Stimulated activated CD4-positive, alpha-beta T cell treated with anti-CD3 and anti-CD28 coated beads, Interleukin-15, amount 100 ng/mL, for 48 hours (primary cell): ENCODE measurements at places on chromosomes 2 and 18.

DNA sequence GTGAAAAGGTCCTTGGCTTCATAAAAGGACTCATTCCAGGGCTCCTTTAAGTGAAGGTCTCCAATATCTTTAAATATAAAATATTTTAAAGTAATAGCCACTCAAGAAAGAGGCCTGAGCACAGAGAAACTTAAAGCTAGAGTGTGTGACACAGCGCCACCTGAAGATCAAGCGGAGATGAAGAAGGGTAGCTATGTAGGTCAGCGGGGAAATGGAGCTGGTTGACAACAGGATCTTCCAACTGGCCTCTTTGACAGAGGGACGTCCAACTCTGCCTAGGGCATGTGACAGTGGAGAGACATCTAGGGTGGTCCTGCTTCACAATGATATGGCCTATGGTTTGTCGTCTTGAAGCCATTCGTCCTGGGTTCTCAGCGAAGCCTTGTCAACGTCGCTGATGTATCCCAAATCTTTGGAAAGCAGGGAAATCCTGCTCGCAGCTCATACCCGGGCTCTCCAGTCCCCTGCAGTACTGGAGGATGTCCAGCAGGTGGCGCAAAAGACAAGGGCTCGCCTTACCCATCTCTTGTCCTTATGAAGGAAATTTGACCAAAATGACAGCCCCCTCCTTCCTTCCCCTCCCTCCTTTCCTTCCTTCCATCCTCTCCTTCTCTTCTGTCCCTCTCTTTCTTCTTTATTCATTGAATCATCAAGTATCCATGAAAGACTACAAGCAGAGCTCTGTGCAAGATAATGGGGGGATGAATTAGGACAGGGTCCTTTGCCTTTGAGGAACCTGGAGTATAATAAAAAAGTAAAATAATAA is 59.6 kb downstream of the LONRF2 start:
- peak; percentile 22 for DNase-seq

DNA sequence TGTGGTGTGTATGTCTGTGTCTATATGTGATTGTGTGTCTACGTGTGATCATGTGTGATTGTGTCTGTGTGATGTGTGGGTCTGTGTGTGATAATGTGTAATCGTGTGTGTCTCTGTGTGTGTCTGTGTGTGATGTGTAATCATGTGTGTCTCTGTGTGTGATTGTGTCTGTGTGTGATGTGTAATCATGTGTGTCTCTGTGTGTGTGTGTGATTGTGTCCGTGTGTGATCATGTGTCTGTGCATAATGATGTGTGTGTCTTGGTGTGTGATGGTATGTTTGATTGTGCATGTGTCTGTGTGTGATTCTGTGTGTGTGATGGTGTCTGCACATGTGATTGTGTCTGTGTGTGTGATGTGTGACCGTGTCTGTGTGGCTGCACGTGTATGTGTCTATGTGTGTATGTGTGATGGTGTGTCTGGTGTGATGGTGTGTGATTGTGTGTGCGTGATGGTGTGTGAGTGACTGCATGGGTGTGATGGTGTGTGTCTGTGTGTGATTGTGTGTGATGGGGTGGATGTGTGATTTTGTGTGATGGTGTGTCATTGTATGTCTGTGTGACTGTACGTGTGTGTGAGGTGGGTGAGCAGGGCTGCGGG is 78.9 kb downstream of the RTP5 start:
- DNase-seq = no peak

DNA sequence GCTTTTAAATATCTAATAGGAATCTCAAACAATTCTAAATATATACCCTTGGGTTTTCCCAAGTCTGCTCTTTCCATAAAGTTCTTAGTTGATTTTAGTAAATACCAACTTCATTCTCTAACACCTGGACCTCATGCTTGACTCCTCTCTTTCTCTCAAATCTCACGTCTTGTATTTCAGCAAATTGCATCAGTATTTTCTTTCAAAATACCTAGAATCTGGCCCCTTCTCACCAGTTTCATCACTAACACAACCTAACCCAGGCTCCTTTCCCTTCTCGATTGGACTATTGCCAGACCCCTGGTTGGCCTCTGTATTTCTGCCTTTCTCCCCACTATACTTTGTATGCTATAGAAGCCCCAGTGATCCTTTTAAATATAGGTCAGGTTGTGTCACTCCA is 23.0 kb upstream of the FAM171B start:
- DNase-seq = no peak

- peak; percentile 56 for DNase-seq
Measured at GRCh38 chr2:134252092-134252750, 1.7 kb upstream of the MGAT5 start.

GRCh38 chr2:192127434-192127833 is 67.3 kb downstream of the TMEFF2 start:
- DNase-seq = no peak

GRCh38 chr18:63603772-63604171 is 16.6 kb downstream of the SERPINB13 start:
- DNase-seq = no peak

GRCh38 chr2:120012363-120012762 is 514 bp upstream of the EPB41L5 start:
- no peak for DNase-seq

- no peak for DNase-seq
Measured at GRCh38 chr2:33292981-33293595, 183.4 kb upstream of the RASGRP3 start.

GRCh38 chr2:182375862-182376261 is 51.0 kb downstream of the PDE1A start:
- no peak for DNase-seq

GRCh38 chr18:77677536-77677935 is 427.9 kb downstream of the GALR1 start:
- DNase-seq = no peak

DNA sequence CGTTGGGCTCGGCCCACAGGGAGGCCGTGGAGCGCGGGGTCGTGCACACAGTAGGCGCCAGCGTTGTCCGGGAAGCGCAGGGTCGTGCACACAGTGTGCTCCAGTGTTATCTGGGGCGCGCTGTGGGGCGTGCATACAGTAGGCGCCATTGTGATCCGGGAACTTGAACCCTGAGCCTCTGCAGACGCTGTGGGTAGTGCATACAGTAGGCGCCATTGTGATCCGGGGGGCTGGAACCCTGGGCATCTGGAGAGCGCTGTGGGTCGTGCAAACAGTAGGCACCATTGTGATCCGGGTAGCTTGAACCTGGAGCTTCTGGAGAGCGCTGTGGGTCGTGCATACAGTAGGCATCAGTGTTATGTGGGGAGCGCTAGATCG is 793 bp downstream of the ZNF236 start:
- DNase-seq = no peak

GRCh38 chr2:207216457-207216856 is 50.7 kb upstream of the KLF7 start:
- no peak for DNase-seq

DNA sequence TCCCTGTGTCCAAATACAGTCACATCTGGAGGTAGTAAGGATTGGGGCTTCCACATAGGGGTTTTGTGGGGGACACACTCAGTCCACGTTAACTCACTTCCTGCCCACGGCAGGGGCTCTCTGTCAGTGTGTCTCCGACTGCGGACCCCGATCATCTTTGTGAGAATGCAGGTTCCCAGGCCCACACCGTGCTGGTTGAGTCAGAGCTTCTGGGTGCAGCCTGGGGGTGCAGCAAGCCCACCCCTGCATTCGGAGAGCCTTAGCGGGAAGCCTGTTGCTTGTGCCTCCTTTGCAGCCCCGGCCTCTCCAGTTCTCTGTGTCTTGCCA is 28.0 kb downstream of the HPCAL1 start:
- DNase-seq = no peak

DNA sequence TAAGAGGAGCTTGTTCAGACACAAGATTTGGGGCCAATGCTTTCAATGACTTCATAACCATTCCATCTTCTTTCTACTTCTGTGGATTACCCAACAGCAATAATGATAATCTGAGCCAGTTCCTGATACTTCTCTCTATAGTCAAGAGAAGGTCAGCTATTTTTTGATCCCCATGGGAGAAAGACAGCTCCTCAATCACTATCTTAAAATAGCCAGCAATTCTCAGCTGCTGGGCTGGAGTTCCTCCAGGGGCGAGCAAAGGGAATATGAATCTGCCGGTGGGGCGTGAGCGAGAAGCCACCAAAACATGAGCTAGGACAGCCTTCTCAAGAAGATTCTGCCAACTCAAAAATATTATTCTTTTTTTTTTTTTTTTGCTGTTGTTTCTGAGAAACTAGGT is at the start of gene TMEM182:
TMEM182 (plus strand) TSS at position 269 of the 400 bp plus-strand sequence. CDS start 187 bp downstream, outside the sequence.
- no peak for DNase-seq

DNA sequence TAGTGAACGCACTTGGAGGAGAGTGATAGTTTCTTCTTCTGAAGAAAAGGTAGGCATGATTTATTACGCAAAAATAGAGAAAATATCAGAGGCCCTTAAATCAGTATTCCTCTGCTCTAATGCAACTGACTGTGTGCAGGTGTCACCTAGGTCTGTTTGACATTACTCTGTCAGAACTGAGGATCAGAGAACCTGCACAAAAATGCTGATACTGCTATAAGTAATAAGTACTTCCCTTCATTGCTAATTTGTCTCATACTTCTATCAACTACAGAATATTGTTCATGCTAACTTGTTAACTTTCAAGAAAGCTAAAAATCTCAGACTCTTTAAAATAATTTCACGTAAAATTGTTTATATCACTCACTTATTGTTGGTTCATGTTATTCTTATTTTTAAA is 358.5 kb downstream of the ZNF804A start:
- no peak for DNase-seq

DNA sequence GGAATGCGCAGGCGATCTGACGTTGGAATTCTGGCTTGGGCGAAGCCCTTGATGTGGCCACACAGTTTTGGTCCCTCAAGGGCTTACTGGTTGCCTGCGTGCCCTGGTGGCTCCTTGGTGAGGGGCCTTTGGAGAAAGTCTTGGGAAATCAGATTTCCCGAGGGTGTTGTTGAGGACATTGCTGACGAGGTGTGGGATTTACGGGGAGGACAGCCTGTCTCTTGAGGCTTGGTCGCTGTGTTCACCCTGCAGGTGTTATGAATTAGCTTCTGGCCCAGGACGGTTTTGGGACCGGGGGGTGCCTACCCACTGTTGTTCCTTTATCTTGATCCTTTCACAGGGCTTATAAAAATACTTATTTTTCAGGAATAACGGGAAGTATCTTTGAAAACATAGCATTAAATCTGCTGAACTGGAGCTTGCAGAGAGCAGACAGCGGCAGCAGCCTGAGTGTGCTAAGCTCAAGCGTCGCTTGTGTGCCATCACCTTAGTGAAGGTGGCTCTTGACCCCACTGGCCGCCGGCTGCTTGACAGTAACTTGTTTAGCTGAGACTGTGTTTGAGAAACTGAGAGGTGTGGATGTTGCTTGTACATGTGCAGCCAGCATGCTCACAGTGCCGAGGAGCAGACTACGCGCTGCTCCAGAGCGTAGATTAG is 4.2 kb downstream of the CTDP1 start:
- no peak for DNase-seq

GRCh38 chr2:20687260-20687832 is 20.4 kb downstream of the GDF7 start:
- DNase-seq = no peak

GRCh38 chr2:176582990-176583481 is 313.8 kb downstream of the MTX2 start:
- DNase-seq = no peak

DNA sequence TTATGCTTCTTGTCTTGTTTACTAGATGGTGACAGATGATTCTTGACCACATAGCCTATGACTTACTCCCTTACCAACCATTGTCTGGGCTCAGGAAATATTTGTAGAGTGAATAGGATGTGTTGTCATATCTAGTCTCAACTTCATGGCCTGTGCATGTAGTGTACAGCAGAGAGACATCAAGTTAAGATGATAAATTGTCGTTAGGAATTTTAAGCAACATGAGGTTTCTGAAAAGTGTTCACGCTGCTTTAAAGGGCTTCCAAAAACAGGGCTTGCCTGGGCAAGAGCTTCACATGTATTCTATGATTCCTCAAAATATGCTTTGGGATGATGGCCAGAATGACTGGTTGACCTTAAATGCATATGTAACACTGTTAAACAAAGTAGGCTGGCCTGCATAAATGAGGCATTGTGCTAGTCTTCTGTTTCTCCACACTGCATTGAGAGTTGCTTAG is 424.0 kb downstream of the RND3 start:
- no peak for DNase-seq

DNA sequence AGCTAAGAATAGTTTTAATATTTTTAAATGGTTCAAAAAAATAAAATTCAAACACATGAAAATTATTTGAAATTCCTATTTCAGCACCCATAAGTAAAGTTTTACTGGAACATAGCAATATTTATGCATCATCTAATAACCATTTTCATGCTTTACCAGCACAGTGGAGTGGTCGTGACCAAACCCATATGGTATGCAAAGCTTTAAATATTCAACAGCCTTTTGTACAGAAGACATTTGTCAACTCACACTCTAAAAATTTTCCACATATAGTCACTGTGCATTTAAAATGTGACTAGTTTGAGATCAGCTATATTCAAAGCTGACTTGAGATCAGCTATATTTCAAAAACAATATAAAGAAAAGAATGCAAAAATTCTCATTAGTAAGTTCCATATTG is 46.2 kb downstream of the PUM2 start:
- DNase-seq = no peak

GRCh38 chr2:101002562-101003277 is 631 bp downstream of the RPL31 start:
- no peak for DNase-seq

DNA sequence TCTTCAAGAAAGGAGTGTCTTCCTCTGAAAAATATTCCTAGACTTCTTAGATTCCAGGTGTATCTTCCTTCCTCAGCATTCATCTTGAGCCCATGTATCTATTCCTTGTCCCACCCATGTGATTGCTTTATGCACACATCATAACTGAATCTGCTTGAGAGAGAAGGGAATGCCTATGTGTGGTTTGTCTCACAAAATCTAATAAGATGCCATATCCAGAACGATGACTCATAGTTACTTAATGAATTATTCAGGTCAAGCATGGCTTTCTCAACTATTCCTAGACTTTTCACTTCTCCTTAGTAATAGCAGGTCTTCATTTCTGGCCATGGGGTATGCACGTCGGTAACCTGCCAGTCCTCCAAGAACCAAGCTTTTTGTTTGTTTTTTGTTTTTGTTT is 121.8 kb downstream of the SETBP1 start:
- no peak for DNase-seq

- DNase-seq = no peak
Measured at GRCh38 chr2:226959418-226959817, 123.6 kb downstream of the RHBDD1 start.

GRCh38 chr2:30488012-30488659 is 41.1 kb downstream of the LCLAT1 start:
- DNase-seq = no peak

- DNase-seq = no peak
Measured at GRCh38 chr2:20455076-20455587, 8.3 kb downstream of the RHOB start.

DNA sequence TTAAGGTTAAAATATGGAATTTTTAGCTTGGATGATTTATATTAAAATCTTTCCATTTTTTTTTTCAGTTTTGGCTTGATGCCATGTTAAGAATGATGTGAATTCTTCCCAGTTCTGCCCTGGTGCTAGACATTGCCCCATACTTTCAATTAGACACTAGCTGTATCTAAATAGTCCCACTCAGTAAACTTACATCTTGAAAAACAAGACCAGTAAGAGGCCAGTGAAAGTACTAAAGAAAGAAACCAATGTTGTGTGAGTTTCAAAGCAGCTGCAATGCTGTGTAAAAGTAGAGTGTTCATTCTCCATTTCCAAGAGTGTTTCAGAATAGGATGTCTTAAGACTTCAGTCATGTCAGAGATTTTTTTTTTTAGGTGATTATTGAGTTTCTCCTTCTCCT is 40.0 kb upstream of the CYBRD1 start:
- DNase-seq = no peak
